ENCODE measurements at places on chromosomes 16 and 17.

GRCh38 chr16:54976651-54977200 is 46.1 kb downstream of the IRX5 start:
- DNase-seq = no peak

DNA sequence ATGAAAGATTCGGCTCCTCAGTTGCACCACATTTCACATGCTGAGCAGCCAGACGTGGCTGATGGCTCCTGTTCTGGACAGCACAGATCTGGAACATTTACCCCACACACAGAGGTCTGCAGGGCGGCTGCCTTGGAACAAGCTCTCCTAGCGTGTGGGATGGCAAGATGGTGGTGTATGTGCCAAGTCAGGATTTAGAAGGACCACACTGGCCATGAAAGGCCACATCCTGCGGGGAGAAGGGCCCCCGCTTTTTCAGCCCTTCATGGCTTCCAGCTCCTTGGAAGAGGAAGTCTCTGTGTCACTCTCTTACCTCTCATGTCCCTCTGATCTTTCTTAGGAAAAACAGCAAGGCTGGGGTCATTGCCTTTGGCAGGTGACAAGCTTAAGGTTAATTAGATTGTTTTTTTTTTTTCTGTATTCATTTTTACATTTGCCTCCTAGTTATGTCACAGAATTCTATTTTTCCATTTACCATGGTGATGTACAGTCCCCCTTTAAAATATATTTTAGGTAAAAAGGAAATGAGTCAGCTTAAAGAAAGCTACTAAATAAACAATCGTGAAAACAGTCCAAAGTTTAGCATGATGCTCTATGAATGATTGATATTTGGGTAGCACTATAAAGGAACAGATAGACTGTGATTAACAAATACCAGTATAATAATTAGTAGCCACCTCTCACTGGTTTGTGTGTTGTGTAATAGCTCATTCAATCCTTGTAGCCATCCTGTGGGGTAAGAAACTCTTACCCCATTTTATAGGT is 396.6 kb downstream of the CPPED1 start:
- no peak for DNase-seq

GRCh38 chr16:57501492-57501891 is 15.2 kb upstream of the DOK4 start:
- no peak for DNase-seq

DNA sequence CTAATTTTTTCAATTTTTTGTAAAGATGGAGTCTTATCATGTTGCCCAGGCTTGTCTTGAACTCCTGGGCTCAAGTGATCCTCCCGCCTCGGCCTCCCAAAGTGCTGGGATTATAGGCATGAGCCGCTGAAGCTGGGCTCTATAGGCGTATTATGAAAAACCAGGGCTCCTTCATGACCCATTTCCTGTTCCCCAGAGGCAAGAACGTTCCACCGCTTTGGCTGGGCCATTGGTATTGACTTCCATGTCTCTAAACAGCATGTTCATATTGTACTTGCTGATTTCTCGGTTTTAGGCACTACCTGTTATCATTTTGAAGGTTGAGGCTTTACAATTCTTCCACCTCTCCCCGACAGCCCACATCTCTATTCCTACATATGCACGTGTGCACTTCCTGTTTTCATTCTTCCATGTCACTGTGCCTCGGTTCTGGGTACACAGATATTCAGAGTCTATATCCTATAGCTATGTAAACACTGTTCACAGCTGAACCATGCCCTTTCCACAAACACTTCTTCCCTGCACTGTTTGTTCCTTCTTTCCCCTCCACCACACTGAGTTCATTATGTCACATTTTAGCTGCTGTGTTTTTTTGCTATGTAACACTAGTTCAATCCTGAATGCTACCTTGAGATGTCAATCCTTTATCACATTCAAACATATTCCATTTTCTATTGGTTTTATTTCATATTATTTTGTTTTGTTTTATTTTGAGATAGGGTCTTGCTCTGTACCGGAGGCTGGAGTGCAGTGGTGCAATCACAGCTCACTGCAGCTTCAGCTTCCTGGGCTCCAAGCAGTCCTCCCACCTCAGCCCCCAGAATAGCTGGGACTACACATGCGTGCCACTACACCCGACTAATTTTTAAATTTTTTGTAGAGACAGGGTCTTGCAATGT is 16.8 kb upstream of the MAPK3 start:
- no peak for DNase-seq

DNA sequence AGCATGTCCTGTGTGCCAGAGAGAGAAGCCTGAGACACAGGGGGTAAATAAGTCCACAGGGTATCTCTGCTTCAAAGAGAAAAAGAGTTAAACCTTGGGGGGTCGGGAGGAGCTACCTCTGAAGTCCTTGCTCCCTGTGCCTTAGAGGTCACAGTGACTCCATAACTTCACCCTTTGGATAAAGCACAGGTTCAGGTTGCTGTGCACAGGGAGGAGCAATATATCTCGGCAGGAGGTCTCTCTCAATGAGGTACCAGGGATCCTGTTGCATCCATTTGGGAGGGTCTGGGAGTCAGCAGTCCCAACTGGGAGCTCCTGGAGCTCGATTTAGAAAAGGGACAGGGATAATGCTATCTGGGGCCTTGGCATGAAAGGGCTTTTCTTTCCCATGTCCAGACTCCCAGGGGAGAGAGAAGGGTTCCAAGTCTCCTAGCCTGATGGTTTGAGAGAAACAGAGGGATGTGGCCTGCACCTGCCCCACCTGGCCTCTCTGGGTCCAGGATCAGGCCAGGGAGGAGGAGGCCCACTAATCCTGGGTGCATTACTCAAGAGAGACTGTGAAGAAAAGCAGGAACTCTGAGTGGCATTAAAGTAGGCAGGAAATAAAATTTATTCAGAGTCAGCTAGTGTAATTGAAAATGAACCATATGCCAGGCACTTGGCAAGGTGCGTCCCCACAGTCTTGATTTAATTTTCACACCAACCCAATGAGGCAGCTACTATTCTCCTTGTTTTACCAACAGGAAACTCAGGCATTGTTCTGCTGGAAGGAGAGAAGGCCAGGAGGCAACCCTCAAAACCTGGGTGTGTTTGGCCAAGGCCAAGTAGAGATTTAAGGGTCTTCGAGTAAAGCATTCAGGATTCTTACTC is 40.7 kb downstream of the CUEDC1 start:
- no peak for DNase-seq

DNA sequence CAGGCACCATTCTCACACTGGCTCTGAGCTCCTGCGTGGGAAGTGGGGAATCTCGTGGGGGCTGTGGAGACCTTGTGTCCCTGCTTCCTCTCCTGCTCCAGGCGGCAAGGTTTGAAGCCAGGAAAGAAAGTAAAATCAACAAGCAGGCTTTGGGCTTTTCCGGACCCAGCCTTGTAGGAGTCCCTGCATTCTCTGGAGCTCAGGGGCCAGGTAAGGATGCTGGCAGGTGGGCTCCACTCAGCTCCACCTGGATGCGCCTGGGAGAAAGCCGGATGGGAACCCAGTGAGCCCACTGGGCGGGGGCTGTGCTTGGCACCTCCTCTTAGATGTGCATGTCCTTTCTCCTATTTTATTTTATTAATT is 362.5 kb downstream of the SEC14L1 start:
- no peak for DNase-seq

DNA sequence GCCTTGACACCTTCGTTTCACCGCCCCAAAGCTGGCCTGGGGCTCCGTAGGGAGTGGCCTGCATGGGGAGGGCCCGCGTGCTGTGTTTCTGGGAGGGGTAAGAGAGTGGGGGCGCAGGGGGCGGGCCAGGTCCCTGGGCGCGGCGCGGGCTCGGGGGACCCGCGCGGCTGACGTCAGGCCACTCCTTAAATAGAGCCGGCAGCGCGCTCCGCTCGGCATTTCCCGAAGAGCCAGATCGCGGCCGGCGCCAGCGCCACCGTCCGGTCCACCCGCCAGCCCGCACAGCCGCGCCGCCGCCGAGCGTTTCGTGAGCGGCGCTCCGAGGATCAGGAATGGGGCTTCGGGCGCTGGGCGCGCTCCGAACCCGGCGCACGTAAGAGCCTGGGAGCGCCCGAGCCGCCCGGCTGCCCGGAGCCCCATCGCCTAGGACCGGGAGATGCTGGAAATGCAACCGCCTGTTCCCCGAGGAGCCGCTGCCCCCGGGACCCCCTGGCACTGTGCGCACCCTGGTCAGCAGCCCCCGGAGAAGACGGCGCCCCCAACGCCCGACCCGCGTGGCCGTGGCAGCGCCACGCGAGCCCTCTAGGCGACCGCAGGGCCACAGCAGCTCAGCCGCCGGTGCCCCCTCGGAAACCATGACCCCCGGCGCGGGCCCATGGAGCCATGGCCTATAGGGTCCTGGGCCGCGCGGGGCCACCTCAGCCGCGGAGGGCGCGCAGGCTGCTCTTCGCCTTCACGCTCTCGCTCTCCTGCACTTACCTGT is at the start of gene HS3ST2:
Gene HS3ST2, plus strand, starts transcription at position 215 of the 763 bp plus-strand sequence. Its CDS starts 449 bp downstream, at position 664.
- DNase-seq = no peak

DNA sequence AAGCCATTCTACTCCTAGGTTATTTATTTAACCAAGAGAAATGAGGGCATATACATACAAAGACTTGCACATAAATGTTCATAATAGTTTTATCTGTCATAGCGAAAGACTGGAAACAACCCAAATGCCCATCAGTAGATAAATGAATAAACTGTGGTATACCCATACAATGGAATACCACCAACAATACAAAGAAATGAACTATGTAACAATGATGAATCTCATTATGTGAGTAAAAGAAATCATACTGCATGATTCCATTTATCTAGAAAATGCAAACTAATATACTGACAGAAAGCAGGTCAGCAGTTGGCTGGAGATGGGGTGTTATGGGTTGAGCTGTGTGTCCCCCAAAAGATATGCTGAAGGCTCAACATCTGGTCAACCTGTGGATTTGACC is 57.3 kb downstream of the CEP95 start:
- DNase-seq = no peak

- no peak for DNase-seq
These were observed at the start of gene CEP295NL for GRCh38 chr17:78903101-78903779. Gene CEP295NL (minus strand): TSS chr17:78903201. CDS start chr17:78901828, 1,373 bp downstream.

DNA sequence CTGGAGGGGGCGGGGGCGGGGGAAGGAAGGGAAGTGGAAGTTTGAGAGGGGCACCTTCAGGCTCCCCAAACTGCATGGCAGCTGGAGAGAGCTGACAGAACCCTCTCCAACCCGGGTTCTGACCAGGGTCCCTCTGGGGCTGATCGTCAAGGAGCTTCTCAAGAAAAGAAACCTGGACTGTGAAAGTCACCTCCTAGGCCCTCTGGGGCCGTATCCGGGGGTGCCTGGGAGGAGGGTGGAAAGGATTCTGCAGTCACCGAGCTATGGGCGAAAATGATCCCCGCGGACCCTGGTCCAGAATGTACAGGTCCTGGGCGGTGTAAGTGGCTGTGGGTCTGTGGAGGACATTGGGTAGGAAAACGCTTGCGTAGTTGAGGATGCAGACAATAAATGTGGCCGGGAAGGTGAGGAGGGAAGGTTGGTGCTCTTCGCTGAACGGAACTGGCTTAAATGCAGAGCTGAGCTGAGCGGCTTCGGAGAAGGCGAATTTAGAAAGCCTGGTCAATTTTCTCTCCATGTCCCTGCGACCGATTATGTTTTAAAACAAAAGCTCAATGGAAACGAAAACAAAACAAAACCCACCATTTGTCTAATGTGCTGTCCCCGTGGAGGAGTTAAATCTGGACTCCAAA is 3.6 kb upstream of the LHX1 start:
- DNase-seq = no peak

- DNase-seq = peak; percentile 99
These were observed 3.6 kb upstream of the XAF1 start for GRCh38 chr17:6752068-6752909.

DNA sequence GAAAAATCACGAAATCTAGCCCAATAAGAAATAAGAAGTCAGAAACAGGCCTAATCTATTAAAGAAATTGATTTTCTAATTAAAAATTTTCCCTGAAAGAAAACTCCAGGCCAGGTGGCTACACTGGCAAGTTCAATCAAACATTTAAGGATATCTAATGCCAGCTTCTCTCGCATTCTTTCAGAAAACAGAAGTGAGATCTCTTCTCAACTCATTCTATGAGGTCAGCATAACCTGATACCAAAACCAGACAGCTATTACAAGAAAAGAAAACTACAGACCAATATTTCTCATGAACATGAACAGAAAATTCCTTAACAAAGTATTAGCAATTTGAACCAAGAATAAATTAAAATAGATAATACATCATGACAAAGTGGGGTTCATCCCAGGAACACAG is 52.4 kb downstream of the AXIN2 start:
- no peak for DNase-seq

- no peak for DNase-seq
These were observed 315.8 kb downstream of the XYLT1 start for GRCh38 chr16:17154981-17155380.
